Fibroblast of skin of scalp (primary cell): ENCODE measurements at places on chromosomes 2 and 18.
A peak's percentile ranks its signal among the peaks of the same experiment; 100 is the strongest.

DNA sequence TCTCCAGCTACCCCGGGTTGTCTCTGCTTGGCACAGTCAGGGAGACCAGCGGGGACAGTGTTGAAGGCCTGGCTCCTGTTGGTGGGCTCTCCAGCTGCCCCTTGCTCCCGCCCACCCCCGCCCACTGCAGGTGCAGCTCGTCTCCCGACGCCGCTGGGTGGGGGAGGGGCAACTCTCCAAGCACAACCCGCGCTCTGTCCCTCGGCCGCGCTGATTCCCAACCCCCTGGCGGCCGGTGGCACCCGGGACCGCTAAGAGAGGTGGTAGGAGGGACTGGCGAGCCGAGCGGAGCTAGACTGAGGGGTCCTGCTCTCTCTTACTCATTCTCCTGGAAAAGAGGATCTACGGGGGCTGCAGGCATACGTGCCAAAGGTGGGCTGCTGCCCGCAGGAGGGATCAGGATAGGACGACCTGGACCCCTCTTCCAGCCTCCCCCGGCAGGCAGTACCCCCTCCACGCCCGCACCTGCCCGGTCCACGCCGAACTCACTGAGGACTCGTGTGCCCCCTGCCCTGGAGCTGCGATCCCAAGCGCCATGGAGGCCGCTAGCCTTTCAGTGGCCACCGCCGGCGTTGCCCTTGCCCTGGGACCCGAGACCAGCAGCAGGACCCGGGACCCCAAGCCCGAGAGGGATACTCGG is 44.5 kb downstream of the DDX18 start:
- DNase-seq = no peak

DNA sequence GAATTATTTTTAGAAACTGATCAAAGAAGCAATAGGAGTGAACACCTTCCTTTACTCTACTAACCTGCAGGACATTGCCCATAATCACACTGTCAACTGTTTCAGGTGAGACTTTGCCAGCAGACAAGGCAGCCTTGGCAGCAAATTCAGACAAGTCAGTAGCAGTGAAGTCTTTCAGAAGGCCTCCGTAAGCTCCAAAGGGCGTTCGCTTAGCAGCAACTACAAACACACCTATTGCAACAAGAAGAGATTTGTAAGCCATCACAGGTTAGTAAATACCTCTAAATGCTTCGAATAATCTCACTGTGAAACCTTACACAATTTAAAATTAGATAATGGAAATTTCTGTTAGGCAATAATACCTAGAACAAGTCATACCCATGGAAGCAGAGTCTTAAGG is 10.7 kb downstream of the ACAA2 start:
- DNase-seq = no peak

- DNase-seq = peak; percentile 82
Observed at GRCh38 chr18:26547646-26548414, 523 bp downstream of the KCTD1 start.

- peak; percentile 28 for DNase-seq
Observed at GRCh38 chr18:74299746-74300145, 8.0 kb upstream of the CYB5A start.

- DNase-seq = no peak
Observed at GRCh38 chr2:182208421-182208820, 218.4 kb downstream of the PDE1A start.

DNA sequence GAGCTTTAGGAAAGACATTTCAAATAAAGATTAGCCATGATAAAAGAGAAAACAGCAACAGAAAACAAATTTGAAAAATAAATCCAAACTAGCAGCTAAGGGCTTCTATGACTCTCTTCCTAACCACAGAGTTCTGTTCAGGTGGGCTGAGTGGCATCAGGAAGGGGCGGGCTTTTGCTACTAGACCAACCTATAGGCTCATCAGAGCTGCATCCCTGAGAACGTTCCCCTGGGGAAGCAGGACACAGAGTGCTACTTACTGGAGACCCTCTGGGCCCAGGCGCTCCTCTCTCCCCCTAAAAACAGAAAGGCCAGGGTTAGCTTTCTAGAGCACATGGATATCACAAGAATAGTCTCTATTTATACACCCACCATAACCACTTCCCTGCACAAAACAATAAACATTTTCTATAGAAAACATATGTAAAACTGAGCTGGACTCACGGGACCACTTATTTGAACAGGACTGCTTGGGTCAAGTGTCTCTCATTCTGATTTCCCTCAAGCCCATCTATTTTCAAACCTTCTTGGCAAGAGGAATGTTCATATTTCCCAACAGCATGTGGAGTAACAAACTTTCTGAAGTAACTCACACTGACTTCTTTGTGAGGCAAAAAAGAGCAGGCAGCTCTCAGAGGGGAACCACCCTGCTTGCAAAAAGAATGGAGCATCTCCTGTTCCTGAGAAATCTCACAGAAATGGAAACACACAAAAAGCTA is 78.9 kb upstream of the LMAN1 start:
- DNase-seq = no peak

- no peak for DNase-seq
Observed at GRCh38 chr18:22020127-22020866, 149.1 kb upstream of the GATA6 start.

DNA sequence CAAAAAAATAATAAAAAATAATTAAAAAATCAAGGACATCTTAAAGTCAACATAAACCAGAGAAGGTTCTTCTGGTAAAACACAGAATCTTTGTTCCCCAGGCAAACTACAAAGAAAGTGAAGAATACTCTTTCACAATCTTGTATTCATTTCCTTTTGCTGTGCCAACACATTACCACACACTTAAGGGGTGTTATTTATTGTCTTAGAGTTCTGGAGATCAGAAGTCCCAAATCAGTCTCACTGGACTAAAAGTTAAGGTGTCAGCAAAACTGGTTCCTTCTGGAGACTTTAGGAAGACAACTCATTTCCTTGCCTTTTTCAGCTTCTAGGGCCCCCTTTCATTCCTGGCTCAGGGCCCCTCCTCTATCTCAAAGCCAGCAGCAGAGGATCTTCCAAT is 12.2 kb upstream of the CAB39 start:
- no peak for DNase-seq

- DNase-seq = no peak
Observed at GRCh38 chr18:36378205-36378604, 80.7 kb downstream of the FHOD3 start.

DNA sequence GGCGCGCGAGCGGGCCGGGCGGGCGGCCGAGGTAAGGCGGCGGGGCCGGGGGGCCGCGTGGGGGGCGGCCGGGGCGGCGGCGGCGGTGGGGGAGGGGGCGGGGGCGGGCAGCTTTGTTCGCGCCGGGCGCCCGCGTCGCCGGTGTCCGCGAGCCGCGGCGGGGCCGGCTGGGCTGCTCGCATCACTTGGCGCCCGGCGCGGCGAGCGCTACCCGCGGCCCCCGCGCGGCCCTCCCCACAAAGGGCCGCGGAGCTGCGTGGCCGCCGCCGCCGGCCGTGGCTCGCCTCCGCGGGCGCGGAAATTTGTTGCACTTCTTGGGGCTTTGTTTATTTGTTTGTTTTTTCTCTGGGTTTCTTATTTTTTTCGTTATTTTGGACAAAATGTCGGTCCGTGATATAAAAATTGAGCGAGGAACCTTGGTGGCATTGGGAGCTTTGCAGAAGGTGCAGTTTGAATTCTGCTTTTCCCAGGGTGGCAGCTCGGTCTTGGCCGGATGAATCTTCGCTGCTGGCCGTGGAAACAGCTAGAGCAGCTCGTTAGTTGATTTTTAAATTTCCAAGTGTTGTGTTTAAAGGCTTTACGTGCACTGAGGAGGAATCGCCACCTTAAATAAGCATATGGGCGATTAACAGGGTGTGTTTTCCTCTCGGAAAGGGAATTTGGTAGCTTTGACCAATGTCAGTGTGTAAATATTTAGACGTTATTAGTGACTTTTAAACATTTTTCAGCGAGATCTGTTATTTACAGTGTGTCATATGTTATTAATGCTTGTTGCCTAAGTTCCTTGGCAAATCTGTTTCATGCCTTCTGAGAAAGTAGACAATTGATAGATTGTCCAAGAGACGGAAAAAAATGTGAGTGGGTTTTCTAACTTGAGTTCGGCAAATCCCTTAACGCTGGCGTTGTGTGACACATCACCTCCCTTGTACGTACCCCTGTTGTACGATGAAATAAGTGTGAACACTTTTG is 822 bp downstream of the UBE2E3 start:
- peak; percentile 23 for DNase-seq

DNA sequence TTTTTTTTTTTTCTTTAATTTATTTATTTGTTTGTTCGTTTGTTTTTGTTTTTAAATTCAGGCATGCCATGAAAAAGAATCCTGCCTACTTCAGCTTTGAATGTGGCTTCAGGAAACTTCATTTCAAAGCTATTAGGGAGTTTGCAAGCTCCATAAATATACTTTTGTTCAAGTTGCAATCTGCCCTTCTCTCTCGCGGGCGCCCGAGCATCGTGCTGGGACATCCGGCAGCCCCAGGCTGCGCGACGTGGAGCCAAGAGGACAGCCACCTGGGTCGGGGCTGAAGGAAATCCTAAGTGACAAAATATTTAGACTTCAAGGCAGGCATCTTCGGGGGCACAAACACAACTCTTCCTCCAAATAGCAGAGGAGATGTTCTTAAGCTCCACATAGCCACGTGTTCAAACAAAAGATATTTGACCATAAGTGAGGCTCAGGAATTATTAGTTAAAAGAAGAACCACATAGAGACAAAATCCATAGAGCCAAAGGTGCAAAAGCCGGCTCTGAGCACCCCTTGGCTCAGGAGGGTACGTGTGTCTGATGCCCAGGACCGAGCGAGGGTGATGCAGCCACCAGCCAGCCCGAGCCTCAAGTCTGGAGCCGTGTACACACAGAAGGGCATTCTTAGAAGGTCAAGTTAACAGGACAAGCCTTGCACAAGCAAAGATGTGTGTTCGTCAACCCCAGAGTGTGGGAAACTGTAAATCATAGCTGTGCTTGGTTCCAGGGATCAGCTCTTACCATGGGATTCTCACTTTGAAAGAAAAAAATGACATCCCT is 256.5 kb upstream of the SALL3 start:
- no peak for DNase-seq

- DNase-seq = no peak
Observed at GRCh38 chr2:19643117-19643518, 258.7 kb downstream of the TTC32 start.

GRCh38 chr2:111025288-111025687 is 95.4 kb upstream of the BCL2L11 start:
- DNase-seq = no peak
